ENCODE measurements at places on chromosomes 13 and 19. TPM values are rescaled to one million over a fixed set of nuclear protein-coding genes. Genes with fewer than 3 reads are reported as not detected.

- no peak for DNase-seq
Measured at GRCh38 chr19:30214651-30215051, 157.5 kb upstream of the ZNF536 start.

DNA sequence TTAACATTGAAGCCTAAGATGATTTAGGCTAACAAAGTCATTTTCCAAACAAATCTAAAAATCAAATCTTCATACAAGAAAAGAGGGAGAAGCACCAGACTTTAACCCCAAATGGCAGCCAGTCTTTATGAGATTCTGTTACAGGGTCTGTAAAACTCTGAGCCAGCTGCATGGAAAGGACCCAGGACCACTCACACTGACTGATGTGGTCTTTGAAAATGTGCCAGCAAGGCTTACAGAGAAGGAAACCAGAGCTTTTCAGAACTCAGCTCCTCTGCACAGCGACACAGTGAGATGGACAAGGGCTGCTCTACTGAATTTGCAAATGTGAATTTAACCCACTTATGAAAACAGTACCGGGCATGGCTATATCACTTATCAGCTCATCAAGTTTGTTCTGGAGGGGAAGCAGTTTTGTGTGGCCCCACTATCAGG, 98.8 kb upstream of the SERP2 start:
- peak; percentile 45 for DNase-seq

GRCh38 chr19:14476673-14477401, 1.7 kb upstream of the PTGER1 start:
- DNase-seq = no peak

- no peak for DNase-seq
Measured at GRCh38 chr13:65768545-65768944, 1461.6 kb downstream of the PCDH9 start.

The PSG1 gene
- not detected for total RNA-seq

The POU2F2 gene
- not detected for total RNA-seq

The MEF2B gene
- total RNA-seq = not detected

The PSPN gene
- 0.26 TPM for total RNA-seq

DNA sequence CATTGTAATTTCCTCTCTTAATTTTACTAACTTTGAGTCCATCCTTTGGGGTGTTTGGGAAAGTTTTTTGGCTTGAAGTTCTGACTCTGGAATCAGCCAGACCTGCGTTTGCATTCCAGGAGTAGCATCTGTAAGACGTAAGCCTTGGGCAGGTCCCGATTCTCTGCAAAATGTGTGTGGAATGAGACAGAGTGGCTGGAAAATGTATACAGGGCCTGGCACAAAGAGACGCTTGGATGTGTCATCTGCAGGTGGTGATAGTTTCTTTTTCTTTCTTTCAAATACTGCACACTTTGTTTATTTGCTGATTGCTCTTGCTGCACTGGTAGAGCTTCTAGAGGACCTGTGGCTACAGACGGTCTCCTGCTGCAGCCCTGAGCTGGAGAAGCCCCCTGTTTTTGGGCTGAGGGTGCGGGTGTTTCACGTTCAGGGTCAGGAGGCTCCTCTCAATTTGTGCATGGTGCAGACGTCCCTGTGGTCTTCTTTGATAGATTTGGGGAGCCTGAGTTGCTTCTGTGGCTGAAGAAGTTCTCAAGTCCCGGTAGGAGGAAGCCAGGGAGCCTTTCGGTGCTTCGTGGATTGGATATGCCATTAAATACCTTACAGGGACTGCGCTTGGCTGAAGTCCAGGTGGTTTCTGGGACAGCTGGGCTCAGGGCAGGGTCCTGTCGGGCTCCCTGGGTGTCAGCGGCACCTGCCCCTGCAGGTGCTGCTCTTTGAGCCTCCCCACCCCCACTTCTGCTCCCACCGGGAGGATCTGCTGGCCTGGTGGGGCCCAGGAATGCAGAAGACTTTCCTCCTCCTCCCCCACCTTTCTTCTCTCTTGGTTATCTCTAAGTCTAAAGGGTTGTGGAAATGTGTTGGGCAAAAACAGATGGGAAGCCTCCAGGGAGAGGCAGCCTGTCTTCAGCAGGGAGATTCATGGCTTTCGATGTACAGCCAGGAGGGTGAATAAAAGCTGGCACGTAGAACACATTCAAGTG, 44.0 kb upstream of the GAS6 start:
- DNase-seq = peak; percentile 50

The CGB5 gene
- total RNA-seq = not detected

Data from uterus (tissue), 4 donors.